ENCODE measurements at places on chromosomes 12 and 14.
A peak's percentile ranks its signal among the peaks of the same experiment; 100 is the strongest.

DNA sequence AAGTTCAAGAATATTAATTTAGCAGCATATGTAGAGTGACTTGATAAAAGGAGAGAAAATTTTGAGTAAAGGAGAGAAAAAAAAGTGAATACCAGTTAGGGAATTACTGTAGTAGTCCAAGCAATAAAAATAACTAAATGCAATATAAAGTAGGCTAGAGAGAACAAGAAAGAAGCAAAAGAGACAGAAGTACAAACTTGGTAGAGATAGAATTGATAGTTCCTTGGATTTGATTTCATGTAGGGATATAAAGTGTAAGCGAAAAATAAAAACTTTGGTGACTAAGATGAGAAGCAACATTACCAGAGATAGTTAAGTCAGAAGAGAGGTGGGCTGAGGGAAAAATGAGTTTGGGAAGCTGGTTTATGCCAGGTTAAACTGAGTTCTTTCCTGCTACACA, 252.4 kb downstream of the SEC23A start:
- no peak for DNase-seq

- no peak for DNase-seq
These were observed 12.2 kb downstream of the BICD1 start for GRCh38 chr12:32118806-32119205.

DNA sequence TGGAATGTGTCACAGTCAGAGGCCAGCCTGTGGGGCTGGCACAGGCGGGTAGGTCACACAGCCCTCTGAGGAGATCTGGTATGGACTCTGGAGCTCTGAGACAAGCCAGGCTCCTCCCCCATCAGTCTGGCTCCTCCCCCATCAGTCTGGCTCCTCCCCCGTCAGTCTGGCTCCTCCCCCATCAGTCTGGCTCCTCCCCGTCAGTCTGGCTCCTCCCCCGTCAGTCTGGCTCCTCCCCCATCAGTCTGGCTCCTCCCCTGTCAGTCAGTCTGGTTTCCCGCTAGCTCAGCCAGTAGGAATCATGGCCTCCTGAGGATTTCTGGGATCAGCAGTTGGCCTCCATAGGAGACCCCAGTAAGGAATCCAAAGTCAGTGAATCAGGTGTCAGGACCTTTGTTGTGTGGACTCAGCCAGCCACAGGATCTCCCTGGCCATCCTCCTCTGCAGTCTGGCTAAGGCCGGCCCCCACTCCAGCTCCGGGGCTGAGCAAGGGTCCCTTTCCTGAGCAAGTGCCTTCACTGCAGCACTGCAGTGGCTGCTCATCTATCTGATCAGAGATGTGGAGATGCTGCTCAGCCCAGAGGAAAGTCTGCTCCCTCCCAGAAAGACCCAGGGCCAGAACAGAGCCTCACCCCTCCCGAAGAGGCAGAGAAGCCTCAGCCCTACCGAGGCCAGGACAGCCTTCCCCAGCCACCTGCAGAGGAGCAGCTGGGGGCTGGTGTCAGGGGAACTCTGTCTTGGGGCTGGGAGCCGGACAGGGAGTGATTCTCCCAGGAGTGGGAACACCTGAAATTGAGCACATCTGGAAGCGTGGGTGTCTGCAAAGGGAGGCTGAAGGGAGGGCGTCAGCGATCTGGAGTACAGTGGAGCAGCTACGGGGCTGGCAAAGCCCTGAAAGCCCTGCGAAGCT, 35.7 kb downstream of the IQSEC3 start:
- DNase-seq: no peak

GRCh38 chr12:88501972-88502938, 78.0 kb downstream of the KITLG start:
- DNase-seq: no peak

GRCh38 chr12:28878629-28879028, 270.4 kb upstream of the FAR2 start:
- no peak for DNase-seq

DNA sequence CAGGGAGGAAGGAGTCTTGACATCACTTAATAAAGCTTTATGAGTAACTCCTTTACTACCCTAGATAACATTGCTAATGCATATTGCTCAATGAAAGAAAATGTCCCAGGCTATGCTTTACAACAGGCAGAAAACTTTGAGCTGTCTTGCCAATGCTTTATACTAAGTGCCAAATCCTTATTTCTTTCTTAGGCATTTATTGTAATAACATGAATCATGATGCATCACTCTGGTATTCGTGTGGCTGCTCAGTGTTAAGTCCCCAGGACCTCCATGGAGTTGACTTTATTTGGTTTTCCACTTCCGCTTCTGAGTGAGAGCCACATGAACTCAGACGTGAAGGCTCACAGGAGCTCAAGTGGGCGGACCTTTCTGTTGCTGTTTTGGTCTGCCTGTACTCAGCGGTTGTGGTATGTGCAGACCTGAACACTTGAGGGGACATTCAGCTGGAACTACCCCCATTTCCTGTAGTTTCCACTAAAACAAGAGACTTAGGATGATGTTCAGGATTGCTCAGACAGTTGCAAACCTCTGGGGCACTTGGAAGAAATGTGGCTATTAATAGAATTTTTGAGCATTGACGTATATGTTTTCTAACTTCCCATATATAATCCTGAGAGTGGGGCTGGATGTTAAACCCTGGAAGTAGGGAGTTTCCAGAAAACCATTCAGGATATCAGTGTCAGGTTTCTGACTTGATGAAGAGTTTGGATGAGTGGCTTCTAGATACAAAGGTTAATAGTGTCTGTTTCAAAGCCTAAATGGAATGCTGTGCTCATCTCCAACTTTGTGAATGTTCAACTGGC, 258.6 kb downstream of the MSRB3 start:
- DNase-seq: no peak

DNA sequence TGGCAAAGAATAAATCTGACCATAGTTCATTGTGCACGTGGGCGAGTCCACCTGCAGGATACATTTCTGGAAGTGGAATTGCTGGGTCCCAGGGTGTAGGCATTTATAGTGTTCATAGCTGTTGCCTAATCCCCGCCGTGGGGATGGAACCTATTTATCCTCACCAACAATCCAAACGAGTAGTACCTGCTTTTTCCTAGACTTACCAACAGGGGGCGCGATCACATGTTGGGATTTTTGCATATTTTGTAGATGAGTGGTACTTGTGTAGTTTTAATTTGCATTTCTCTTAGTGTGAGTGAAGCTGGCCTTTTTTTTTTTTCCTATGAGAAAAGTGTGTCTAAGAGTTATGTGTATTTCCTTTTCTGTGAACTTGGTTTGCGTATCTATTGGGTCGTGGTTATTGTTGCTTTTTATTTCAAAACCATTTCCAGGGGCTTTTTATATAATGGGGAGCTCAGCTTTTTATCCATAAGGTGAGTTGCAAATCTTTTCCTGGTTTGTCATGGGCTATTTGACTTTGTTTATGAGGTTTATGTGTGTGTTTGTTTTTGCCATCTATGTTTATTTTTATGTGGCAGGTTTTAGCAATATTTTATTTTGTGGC, 67.2 kb downstream of the CCDC92 start:
- DNase-seq: peak; percentile 28

- DNase-seq: no peak
These were observed 205.2 kb upstream of the NEDD1 start for GRCh38 chr12:96701856-96702255.

GRCh38 chr12:47808050-47808449, 11.7 kb downstream of the HDAC7 start:
- peak; percentile 73 for DNase-seq

DNA sequence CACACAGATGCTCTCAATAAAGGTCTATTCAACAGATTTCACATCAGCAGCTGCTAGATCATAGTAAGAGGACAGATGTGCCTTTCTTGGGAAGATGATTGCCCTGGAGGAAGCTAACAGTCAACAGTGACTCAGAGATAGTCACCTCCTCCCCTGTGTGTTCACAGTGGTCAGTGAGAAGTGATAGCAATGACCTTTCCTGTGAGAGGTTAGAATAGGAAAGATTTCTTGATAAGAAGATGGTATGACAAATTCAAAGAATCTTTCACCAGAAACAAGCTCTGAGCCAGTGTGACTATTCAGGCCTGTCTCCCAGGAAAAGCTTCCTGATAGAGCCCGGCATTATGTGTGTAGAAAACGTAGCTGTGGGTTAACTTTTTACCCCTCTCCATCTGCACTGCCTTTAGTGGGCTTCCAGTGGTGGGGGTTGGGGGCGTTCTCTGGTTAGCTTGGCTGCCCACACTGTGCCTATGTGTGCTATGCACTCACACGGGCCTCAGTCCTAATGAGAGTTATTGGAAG, 66.4 kb upstream of the ARHGAP5 start:
- no peak for DNase-seq

DNA sequence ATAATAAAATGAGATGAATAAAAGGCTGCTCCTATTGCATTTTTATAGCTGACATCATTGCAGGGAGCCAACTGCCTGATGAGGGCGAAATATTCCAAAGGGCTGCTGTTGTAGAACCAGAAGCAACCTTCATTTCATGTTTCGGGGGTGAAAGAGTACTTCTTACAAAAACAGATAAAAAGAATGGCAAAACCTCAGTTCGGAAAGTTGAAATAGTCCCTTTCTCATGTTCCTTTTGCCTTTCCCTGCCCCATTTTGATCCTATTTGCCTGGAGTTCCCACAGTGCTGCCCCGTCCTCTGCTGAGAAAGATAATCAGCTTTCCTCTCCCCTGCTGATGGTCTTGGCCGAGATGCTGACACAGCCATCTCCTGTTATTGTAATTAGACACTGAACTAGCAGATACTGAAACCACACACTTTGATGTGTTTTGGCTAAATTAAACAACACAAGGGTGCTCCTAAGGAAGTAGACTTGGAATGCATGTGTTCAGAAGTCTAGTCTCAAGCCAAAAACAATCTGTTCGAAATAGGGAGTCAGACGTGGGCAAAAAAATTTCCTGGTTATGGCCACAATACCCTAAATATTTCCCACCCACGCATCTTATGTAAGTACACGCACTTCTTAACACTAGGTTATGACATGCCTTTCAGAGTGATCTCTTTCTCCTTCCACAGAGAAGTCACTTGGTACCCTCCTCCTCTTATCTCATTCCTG, 117.2 kb downstream of the PPM1H start:
- DNase-seq: no peak

GRCh38 chr12:68158432-68158831, 1.1 kb downstream of the IFNG start:
- no peak for DNase-seq

GRCh38 chr14:82755923-82756322, 1222.3 kb upstream of the SEL1L start:
- DNase-seq: no peak

GRCh38 chr12:99600388-99600787, 47.2 kb upstream of the GARIN6 start:
- DNase-seq: no peak

DNA sequence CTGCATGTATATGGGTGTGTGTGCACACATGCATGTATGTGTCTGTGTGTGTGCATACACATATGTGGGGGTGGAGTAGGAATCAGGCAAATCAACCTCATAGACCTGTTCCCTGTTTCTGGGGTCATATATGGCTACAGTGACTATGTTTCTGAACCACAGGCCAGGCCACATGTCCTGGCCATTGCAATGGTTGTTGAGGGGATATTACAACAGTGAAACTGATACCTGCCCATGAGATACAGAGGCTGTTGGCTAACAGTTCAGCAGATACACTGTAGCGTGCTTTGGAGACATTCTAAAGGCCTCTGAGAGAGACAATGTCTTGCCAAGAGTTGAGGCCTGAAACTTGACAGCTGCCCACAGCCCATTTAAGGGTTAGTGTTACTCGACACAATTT, 47.3 kb upstream of the FOS start:
- DNase-seq: no peak

GRCh38 chr12:50145439-50145838, 21.7 kb downstream of the CERS5 start:
- no peak for DNase-seq

DNA sequence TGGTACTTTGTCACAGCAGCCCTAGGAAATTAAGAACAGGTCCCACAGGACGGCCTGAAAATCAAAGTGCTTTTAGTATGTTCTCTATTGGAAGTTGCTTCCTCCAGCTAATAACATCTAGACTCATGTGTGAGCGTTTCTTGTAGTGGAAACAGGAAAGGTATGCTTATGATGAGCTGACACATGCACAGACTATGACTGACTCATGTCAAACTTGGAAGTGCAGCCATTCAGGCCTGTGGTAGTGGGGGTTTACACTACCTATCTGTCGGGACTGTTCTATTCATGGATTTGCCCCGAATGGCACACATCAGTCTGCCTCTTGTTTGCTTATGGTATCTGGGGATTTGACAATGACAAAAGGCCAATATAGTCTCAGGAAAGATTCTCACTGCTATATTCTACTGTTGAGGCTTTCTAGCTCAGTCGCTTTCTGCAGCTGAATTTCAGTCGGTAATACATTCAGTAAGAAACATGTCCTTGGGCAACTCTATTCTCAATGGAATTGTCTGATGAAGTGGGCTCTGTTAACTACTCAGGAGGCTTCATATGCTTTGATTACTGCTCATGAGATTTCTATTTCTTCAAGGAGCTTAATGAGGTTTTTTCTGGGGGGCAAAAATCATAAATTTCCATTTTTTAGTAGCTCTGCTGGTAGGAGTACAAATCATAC, 270.3 kb upstream of the DAAM1 start:
- no peak for DNase-seq

DNA sequence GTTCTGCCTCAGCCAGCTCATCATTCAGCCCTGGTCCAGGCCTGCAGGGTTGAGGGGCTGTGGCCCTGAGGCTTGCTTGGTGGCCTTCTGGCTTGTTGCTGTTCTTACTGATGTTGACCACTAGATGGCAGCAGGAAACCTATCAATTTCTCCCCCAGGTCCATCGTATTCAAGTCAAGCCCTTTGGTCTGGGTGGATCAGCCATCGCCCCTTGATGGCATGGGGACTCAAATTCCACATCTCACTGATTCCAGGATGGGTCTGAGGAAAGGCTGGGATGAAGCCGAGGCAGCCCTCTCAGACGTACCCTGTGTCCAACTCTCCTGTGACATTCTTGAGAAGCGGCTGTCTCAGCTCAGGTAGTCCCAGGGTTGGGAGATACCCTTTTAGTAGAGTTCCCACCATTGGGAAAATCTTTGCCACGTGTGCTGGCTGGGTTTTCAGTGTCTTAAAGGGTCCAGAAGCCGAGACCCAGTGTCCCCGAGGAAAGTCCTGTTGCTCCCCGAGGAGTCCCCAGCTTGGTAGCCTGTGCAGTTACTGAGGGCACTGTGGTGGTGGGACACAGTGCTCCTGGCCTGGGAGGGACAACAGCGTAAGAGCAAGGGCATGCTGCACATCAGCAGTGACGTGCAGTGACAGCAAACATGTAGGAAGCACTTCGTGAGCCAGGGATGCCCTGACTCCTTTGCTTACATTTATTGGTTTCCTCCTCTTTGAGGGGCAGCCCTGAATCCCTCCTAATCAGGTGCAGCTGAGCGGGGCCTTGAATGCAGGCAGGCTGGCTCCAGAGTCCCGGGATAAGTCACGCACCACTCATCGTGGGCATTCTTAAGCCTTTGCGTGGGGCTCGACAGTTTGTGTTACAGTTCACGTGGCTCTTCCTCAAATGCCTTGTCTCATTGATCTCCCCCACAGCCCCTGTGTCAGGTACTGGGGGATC, 58.6 kb downstream of the TSPAN9 start:
- no peak for DNase-seq

DNA sequence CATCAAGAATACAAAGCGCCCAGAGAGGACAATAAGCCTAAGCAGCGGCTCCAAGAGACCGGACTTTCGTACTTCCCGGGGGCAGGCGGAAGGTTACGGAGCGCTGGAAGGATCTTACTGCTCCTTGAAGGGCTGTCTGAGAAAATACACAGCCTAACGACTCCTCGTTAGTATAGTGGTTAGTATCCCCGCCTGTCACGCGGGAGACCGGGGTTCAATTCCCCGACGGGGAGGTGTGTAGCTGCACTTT, 12.1 kb upstream of the TMPO start:
- DNase-seq: peak; percentile 81

All from stimulated activated CD8-positive, alpha-beta memory T cell treated with anti-CD3 and anti-CD28 coated beads, Interleukin-2, amount 100 ng/mL, for 48 hours (primary cell).